ENCODE measurements at places on chromosomes 5 and 9.

DNA sequence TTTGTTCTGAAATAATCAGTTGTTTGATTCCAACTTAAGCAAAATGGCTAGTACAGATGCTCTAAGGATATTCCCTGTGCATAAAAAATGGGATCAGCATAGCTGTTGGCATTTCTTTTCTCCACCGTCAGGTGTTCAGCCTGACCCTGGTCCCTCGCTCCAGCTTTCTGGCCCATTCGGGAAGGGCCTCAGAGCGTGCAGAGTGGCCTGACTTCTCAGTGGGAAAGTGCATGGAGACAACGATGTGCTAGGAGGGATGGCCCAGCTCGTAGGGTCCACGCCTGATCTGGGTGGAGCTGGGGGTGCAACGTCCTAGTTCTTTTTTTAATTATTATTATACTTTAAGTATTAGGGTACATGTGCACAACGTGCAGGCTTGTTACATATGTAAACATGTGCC is 319.1 kb upstream of the IRX4 start:
- no peak for DNase-seq

DNA sequence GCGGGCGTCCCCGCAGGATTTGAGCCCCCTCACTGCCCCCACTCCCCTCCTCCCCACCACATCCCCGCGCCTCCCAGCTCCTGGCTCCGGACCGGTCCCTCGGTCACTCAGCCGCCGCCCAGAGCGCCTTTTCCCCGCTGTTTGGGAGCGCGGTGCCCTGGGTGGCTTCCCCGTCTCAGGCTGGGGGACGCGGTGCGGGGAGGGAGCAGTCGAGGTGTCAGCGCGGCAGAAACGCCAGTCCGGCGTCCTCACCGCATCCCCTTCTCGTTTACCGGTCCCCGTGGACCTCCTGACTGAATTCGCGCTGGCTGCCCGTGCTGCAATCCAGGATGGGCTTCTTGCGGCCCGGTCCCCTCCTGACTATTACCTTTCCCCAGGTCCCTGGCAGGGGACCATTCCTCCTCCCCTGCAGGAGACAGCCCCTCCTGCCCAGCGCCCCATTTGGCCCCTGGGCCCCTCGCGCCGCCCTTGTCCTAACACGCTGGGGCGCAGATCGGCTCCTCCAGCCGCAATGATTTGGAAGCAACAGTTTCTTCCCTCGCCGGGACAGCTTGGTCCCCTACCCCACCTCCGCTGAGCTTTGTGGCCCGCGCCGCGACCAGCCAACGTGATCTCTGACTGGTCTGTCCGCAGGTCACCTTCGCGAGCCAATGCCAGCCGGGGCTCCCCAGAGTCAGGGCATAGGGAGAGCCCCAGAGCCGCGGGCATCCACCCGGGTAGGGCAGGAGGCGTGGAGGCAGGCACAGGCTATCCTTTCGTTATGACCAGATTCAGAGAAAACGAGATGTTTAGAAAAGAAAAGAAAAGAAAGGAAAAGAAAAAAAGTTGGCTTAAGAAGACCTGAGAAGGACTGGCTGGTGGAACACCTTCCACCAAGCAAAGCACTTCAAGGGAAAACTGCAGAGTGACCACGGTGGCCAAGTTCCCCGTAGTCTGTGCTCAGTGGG is 1.2 kb downstream of the ANKRD33B start:
- DNase-seq: peak; percentile 14

DNA sequence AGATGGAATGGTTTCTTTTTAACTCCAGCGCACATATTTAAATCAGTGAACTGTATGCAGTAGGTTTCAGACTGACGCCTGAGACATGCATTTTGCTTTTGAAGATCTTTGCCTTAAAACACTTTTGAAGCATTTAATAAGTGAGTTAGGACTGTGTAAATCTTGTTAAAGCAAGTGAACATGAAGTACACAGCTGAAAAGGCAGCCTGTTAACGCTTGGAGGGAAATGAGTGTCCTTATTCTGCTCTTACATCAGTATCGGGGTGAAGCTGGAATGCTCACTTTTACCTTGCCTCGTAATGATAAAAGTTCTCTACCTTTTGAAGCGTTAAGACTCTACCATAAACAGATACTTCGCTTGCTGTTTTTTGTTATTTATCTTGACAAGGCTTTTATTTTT is 552.2 kb downstream of the ZNF608 start:
- DNase-seq: no peak

DNA sequence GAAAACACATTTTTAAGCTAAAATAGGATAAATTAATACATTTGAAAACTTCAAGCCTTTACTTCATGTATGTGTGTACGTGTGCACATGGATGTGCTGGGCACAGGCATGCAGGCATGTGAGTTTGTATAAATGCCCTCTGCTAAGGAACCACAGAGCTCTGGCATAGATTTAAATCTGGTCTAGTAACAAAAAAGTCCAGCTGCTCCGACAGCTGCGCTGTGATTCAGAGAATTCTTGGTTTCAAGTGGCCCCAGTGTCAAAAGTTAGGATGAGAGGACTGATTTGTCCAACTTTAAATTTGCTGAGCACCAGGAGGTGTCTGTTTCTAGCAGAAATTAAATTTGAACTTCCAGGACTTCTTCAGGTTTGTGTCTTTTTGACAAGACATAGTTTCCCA is 203.7 kb upstream of the TUT7 start:
- no peak for DNase-seq

- no peak for DNase-seq
These were observed 27.4 kb downstream of the PHAX start for GRCh38 chr5:126628102-126628501.

DNA sequence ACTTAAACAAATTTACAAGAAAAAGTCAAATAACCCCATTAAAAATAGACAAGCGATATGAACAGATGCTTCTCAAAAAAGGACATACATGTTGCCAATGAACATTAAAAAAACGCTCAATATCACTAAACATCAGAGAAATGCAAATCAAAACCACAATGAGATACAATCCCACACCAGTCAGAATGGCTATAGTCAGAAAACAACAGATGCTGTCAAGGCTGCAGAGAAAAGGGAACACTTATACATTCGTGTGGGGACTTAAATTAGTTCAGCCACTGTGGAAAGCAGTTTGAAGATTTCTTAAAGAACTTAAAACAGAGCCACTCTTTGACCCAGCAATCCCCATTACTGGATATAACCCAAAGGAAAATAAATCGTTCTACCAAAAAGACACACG is 10.8 kb downstream of the OR13F1 start:
- no peak for DNase-seq

- no peak for DNase-seq
These were observed 156.9 kb downstream of the C9orf50 start for GRCh38 chr9:129463994-129464393.

DNA sequence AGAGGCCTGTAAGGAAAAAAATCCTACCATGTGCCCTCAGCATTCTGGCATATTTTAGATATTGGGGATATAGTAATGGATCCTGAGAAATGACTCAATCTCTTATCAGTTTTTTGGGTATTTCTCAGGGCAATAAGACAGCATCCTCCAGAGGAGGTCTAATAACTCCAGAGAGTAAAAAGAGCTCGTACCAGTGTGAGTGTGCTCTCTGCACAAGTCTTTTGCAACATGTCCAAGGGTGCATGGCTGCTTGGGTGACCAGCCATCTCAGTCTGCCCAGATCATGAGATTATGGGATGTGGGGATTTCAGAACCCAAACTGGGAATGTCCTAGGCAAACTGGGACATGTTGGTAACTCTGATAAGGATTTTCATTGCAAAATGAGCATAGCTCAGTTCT is 15.3 kb downstream of the ASPN start:
- no peak for DNase-seq

- DNase-seq: no peak
These were observed 627.2 kb downstream of the PSAT1 start for GRCh38 chr9:78923966-78924659.

DNA sequence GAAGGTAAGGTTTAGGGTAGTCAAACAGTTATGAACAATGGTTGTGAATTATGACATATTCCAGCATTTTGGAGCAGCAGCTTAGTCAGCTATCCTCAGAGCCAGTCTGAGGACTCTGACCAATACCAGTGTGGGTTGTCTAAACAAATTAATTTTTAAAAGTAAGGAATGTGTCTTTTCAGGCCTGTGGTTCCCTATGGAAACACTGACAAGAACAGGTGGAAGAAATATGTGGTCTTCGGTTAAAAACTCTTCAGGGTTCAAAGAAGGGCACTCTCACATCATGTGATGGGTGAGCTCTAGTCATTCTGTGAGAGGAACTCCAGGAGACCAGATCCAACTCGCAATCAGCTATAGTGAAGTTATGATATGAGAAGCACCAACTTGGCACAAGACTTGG is 33.5 kb upstream of the ALDOB start:
- peak; percentile 22 for DNase-seq

- DNase-seq: no peak
These were observed 314.1 kb upstream of the PTGER4 start for GRCh38 chr5:40365342-40366330.

- DNase-seq: no peak
These were observed 71.0 kb downstream of the BRINP1 start for GRCh38 chr9:119298076-119298853.

GRCh38 chr5:66882606-66883227 is 286.5 kb downstream of the MAST4 start:
- no peak for DNase-seq

GRCh38 chr5:135462304-135462703 is 10.2 kb upstream of the TIFAB start:
- peak; percentile 89 for DNase-seq

DNA sequence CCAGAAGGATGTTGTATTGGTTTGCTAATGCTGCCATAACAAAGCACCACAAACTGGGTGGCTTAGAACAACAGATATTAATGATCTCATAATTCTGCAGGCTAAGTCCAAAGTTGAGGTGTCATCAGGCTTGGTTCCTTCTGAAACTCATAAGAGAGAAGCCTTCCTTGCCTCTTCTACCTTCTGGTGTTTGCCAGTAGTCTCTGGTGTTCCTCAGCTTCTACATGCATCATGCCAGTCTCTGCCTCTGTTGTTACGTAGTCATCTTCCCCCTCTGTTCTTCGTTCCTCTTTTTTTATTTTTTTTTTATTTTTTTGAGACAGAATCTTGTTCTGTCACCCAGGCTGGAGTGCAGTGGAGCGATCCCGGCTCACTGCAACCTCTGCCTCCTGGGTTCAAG is 61.8 kb downstream of the LRRC70 start:
- no peak for DNase-seq

- DNase-seq: no peak
These were observed 177.2 kb downstream of the TMEM232 start for GRCh38 chr5:110549301-110549700.

- peak; percentile 61 for DNase-seq
These were observed 96.2 kb upstream of the BOD1 start for GRCh38 chr5:173712609-173713175.

DNA sequence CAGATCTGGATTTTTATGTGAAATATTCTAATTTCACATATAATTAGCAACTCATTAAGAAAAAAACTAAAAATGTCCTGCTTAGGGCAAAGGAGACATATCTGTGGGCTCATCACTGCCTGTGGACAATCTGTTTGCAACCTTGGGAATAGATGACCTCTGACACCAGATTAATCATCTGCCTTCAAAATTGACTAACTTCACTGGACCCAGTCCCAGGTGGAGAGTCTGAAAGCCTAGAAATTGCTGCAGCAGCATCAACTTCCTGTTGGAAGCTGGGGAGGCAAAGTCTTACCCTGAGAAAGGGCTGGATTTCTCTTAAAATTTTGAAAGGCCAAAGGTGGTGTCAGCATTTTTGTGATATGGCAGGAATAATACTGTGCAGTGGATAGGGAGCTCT is 76.3 kb upstream of the TNC start:
- DNase-seq: no peak

GRCh38 chr5:62475072-62475471 is 62.5 kb downstream of the IPO11 start:
- DNase-seq: no peak

GRCh38 chr5:78473751-78474150 is 113.3 kb downstream of the SCAMP1 start:
- no peak for DNase-seq

GRCh38 chr5:179268399-179268952 is 76.8 kb downstream of the ADAMTS2 start:
- DNase-seq: peak; percentile 21

DNA sequence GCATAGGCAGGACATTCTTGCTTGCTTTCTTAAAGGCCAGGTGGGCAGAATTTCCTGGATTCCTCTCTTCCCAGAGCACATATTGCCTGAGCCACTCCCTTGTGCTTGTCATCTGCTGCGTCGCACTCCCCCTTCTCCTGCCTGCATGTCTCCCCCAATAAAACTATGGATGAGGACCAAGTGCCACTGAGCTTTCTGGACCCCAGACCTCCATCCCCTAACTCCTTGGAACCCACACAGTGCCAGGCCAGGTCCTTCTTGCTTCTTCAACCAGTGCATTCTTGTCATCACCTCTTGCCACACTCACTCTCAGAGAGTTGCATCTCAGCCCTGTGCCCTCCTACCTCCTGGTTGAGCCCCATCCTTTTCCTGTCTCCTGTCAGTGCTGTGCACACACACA is 157.9 kb upstream of the PANK3 start:
- no peak for DNase-seq

- no peak for DNase-seq
These were observed 9.6 kb downstream of the KIF2A start for GRCh38 chr5:62315376-62316175.
